Nucleus accumbens (tissue), 56 donors: ENCODE measurements at places on chromosomes 2 and 18.

DNA sequence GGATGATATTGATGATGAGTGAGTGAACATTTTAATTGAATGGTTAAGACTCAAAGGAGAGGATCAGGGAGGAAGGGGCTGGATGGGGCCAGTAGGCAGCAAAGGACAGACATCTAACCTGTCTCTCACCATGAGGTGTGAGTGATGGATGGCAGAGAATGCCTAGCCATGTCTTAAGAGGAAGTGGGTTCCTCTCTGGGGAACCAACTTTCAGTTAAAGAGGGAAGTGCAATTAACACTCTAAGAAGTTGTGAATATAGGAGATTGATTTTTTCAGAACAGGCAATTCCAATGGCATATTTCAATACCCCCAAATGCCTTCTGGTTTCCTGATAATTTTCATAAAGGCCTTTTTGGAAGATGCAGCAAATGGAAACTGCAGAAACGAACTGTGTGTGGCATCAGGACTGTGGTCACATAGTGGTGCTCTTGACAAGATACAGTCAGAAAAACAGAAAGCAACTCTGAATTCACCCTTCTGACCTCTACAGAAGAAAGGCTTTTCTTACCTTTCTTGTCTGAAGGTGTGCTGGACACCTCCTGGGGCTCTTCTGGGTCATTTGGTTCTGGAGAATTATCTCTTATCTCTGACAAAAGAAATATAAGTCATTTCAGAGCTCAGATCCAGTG, 10.2 kb downstream of the SP110 start:
- DNase-seq = no peak

GRCh38 chr18:62999392-62999791, 284.1 kb downstream of the PHLPP1 start:
- DNase-seq = no peak

- DNase-seq = no peak
These were observed 267.6 kb downstream of the KCNE4 start for GRCh38 chr2:223319601-223320000.

DNA sequence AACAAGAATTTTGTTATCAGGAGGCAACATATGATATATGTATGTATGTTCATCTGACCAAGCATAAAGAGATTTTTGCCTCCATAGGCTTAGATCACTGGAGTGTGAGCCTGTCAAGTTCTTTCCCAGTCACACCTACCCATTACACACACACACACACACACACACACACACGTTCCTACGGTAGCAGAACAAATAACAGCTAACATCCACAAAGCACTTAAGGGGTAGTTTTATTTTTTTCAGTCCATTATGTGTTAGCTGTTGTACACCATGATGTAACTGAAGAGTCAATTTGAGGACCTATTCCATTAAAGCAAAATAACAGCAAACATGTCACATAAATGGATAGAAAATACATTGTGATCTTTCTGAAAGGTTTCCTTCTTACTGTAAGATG, 39.5 kb downstream of the UGP2 start:
- DNase-seq = no peak

- no peak for DNase-seq
These were observed 636.2 kb downstream of the NRXN1 start for GRCh38 chr2:50395605-50396297.

GRCh38 chr18:9734189-9734588, 26.1 kb downstream of the RAB31 start:
- no peak for DNase-seq

GRCh38 chr2:86311879-86312278, 25.5 kb downstream of the REEP1 start:
- no peak for DNase-seq

GRCh38 chr2:242031481-242032019, 162.0 kb downstream of the RTP5 start:
- no peak for DNase-seq

DNA sequence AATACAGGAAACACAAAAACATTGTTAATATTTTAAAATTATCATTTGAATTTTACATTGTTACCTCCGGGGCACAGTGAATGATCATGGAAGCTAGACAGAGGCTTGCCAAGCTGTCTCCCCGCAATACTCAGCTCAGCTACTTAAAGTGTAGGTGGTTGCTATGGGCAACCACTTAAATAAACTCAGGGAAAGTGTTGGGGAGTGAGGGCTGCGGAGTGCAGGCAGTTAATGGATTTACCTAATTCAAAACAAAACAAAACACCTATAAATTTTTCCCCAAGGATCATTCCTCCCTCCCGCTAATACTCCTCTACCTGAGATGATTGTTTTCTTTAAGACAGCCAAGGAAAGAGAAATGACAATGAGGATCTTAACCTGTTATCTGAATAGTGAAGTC, 349.5 kb downstream of the TGIF1 start:
- DNase-seq = no peak

GRCh38 chr2:219919506-219919905, 292.1 kb downstream of the SLC4A3 start:
- no peak for DNase-seq

- DNase-seq = no peak
These were observed 12.0 kb downstream of the SLC30A3 start for GRCh38 chr2:27250652-27251379.

DNA sequence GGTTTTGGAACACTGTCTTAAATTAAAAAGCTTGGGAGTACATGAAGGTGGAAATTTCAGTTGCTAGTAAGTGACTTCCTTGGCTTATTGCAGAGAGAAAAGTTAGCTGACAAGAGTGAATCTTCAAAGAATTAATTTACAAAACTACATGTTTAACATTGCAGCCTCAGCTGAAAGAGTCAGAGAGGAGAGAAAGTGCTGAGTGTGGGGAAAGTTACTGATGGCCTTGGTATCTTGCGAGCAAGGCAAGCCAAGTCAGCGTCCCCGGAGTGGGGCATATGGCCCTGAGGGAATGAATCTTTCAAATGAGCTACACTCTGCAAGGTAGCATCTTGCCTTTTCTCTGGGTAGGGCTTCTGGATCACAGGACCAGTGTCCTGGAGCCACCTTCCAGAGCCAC, 131.3 kb downstream of the LPIN1 start:
- DNase-seq = no peak
